ENCODE measurements at places on chromosomes 12 and 14. TPM values are rescaled to one million over a fixed set of nuclear protein-coding genes. Genes with fewer than 3 reads are reported as not detected.
A peak's percentile ranks its signal among the peaks of the same experiment; 100 is the strongest.

The KIF5A gene
- 0.93 TPM for total RNA-seq

The TGFB3 gene
- total RNA-seq = 1.8 TPM

The COX8C gene
- not detected for total RNA-seq

The WNT1 gene
- 0.73 TPM for total RNA-seq

The SMIM41 gene
- total RNA-seq = not detected

The ARG2 gene
- 7.7 TPM for total RNA-seq

The CIROP gene
- not detected for total RNA-seq

The ZBTB42 gene
- 5.5 TPM for total RNA-seq

The EMP1 gene
- 90.4 TPM for total RNA-seq

DNA sequence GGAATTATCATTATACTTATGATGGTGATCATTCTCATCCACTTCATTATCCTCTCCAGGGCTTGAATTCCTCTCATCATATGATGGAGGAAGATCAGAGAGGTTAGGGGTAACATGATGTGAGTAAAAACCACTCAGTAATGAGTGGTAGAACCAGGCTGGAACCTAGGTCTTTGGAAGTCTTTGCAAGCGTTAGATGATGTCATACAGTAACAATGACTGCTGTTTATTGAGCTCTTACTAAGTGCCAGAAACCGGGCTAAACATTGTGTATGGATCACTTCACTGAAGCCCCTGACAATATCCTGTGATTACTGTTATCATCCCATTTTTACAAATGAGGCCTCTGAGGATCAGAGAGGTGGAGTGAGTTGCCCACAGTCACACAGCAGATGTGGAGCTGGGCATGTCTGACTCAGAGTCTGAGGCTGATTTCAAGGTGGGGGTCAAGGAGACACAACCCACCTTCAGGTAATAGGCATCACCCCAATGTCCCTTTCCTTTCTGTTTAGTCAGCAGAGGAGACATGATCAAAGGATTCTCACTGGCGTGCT lies 19.5 kb downstream of the WSCD2 start:
- no peak for DNase-seq

- DNase-seq = no peak
These were observed 32.8 kb upstream of the TOMM20L start for GRCh38 chr14:58362798-58363412.

- no peak for DNase-seq
These were observed 32.8 kb upstream of the PRIMA1 start for GRCh38 chr14:93821051-93821450.

GRCh38 chr14:98633380-98633779 lies 638.6 kb downstream of the BCL11B start:
- no peak for DNase-seq

DNA sequence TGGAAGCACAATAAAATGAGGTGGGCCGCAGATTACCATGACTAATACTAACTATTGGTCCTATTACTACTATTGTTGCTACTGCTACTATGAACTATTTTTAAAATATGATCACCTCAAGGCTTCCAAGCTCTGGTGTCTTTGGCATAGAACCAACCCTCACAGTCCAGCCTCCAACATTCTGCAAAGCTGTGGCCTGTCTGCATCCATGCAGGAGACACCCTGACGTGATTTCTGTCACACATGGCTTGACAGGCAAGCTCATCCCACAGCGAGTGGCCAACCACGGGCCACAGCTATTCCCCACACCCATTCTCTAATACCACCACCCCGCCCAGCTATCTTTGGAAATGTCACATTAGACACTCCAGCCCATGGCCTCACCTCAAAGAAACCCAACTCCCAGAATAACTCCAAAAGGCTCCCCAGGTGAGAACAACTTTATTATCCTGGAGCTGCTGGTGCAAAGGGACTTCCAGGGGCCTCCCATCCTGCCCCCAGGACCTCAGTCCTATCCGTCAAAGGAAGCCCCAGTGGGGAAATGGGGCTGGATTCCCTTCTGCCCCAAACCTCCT lies 14.4 kb downstream of the ISCU start:
- no peak for DNase-seq

- no peak for DNase-seq
These were observed 8.2 kb downstream of the PRKCH start for GRCh38 chr14:61329478-61330051.

DNA sequence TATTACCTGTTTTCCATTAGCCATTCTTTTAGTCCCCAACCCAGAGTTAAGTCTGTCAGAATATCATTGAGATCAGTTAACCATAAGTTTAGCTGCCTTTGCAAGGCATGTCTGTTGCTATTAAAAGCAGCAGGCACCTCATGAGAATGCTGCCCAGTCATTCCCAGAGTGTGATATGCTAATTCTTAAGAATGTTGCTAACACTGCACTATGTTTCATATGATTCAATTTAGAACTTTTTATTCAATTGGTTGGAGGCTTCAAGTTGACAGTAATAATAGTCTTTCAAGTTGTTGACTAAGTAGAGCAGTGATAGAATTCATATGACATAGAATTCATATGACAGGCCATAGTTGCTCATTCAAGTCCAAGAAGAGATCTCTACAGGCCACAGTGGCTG lies 292.3 kb downstream of the FUT8 start:
- peak; percentile 20 for DNase-seq

DNA sequence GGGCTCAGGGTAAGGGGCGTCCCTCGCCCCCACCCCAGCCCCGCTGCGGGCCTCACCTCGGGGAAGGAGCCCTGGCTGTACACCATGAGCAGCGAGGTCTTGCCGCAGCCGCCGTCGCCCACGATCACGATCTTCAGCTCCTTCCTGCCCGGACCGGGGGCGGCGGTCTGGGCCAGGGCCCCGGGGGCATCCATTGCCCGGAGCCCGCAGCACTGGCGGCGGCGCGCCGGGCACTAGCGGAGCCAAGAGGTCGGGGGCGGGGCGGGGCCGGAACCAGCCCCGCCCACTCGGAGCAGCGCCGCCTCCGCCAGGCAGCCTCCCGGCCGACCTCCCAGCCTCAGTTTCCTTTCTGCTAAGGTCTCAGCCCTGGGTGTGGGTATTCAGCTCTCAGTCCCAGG lies at the start of gene RHOF:
Gene RHOF (minus strand): TSS at position 249 of the 398 bp plus-strand sequence. CDS start 55 bp downstream, at position 194.
- peak; percentile 77 for DNase-seq

DNA sequence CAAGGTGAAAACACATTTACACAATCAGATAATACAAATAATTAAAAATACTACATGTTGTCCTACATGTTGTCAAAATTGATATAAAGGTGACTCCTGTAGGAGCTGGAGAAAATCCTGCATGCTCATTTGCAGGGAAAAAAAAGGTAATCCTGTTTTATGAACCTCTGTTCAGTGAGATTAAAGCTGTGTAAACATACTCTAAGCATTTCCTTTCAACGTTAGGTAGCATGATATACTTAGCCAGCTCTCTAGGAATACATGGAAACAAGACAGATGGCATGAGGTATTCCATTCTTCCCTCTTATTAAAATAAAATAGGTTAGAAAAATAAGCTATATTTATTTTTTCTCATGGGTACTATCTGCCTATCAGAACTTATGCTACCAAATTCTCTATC lies 635.7 kb upstream of the FLRT2 start:
- DNase-seq = no peak

GRCh38 chr12:126061777-126062176 lies 996.5 kb downstream of the AACS start:
- no peak for DNase-seq
